ENCODE measurements at places on chromosomes 16 and 17. TPM values are rescaled to one million over a fixed set of nuclear protein-coding genes. Genes with fewer than 3 reads are reported as not detected.

The ABCA9 gene
- 8.6 TPM for total RNA-seq

The CFAP97D1 gene
- total RNA-seq: not detected

The GNGT2 gene
- total RNA-seq: 0.70 TPM

The C16orf46 gene
- total RNA-seq: 0.55 TPM

The SCGB1C2 gene
- not detected for total RNA-seq

The KAT7 gene
- total RNA-seq: 12.6 TPM

The GFER gene
- 18.5 TPM for total RNA-seq

The TBKBP1 gene
- total RNA-seq: 3.2 TPM

The NXPH3 gene
- total RNA-seq: 0.11 TPM

The P2RX1 gene
- 0.78 TPM for total RNA-seq

The GNG13 gene
- not detected for total RNA-seq

The TRPV3 gene
- 0.66 TPM for total RNA-seq

The CES1 gene
- total RNA-seq: 1,309 TPM

The ACAP1 gene
- total RNA-seq: 1.6 TPM

The RHBDL3 gene
- total RNA-seq: not detected

The KRT222 gene
- total RNA-seq: 2.7 TPM

The UBE2Z gene
- total RNA-seq: 27.8 TPM

The TBC1D3L gene
- total RNA-seq: 9.7 TPM

The CDYL2 gene
- total RNA-seq: 9.8 TPM

The CDR2L gene
- 0.76 TPM for total RNA-seq

The SULT1A2 gene
- 10.6 TPM for total RNA-seq

The PGP gene
- 14.2 TPM for total RNA-seq

The MAF gene
- total RNA-seq: 19.0 TPM

The LGALS9B gene
- total RNA-seq: not detected

The NXN gene
- 7.0 TPM for total RNA-seq

The CASKIN1 gene
- not detected for total RNA-seq

The KRTAP16-1 gene
- total RNA-seq: not detected

The DBF4B gene
- 1.8 TPM for total RNA-seq

The PDE6G gene
- total RNA-seq: 0.40 TPM

The TBC1D3C gene
- total RNA-seq: not detected

The NHERF1 gene
- 105 TPM for total RNA-seq

The PDILT gene
- not detected for total RNA-seq

The MT1G gene
- total RNA-seq: 490 TPM

The KRTAP4-6 gene
- not detected for total RNA-seq

The SSTR5 gene
- not detected for total RNA-seq

The DOC2B gene
- total RNA-seq: 0.40 TPM

The CDT1 gene
- total RNA-seq: 0.39 TPM

The FBXL19 gene
- 3.4 TPM for total RNA-seq

The CBFA2T3 gene
- 2.5 TPM for total RNA-seq

The IGSF6 gene
- total RNA-seq: 20.5 TPM

The HOXB8 gene
- total RNA-seq: not detected

The ENPP7 gene
- 3.4 TPM for total RNA-seq

The SHISA6 gene
- total RNA-seq: not detected

The KRT12 gene
- total RNA-seq: not detected

The HBM gene
- 2.9 TPM for total RNA-seq

The TBX4 gene
- not detected for total RNA-seq

The CCL5 gene
- 3.0 TPM for total RNA-seq

The SLC6A2 gene
- total RNA-seq: not detected

The ODF4 gene
- not detected for total RNA-seq

The SRL gene
- 0.18 TPM for total RNA-seq

The ASGR2 gene
- 553 TPM for total RNA-seq
